ENCODE measurements at places on chromosomes 2 and 18. TPM values are rescaled to one million over a fixed set of nuclear protein-coding genes. Genes with fewer than 3 reads are reported as not detected.

GRCh38 chr2:176380341-176380740, 111.1 kb downstream of the MTX2 start:
- no peak for DNase-seq

- DNase-seq, result peak; percentile 65
These were observed 1.2 kb downstream of the MEX3C start for GRCh38 chr18:51196118-51196810.

- no peak for DNase-seq
These were observed 165.0 kb downstream of the LNPK start for GRCh38 chr2:175837046-175837445.

- no peak for DNase-seq
These were observed 6.2 kb upstream of the TSPYL6 start for GRCh38 chr2:54262015-54262765.

DNA sequence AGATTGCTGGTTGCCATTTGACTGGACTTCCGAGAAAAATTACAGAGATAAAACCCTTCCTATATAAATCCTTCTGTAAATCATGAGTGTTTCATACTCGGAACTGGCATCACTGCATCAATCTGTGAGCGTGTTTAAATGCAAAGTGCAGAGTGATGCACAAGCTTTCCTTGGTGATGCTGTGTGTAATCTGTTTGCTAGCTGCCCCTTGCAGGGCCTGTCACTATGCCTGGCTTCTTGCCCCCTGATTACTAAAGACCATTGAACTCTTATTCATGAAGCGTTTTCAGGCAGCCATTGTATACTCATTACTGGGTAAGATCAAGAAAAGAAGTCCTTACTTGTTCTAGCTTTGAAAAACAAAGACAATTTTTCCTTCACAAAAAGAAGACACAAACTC, 266.9 kb upstream of the FANCL start:
- DNase-seq, result no peak

The REG1B gene
- 4.9 TPM for total RNA-seq

The TPO gene
- not detected for total RNA-seq

GRCh38 chr2:166256896-166257295, 118.8 kb downstream of the SCN9A start:
- DNase-seq, result no peak

The IAH1 gene
- total RNA-seq, result 28.6 TPM

DNA sequence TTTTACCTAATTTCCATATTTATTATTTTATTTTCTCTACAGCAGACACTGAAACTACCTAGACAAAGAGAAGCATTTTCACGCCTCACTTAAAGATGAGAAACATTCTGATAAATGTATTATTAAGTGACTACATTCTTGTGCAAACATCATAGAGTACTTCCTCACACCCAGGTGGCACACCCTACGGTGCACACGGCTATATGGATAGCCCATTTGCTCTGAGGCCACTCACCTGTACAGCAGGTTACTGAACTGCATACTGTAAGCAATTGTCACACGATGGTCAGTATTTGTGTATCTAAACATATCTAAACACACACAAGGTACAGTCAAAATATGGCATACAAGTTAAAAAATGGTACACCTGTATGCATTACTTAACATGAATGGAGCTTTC, 481.4 kb downstream of the CMPK2 start:
- DNase-seq, result no peak

DNA sequence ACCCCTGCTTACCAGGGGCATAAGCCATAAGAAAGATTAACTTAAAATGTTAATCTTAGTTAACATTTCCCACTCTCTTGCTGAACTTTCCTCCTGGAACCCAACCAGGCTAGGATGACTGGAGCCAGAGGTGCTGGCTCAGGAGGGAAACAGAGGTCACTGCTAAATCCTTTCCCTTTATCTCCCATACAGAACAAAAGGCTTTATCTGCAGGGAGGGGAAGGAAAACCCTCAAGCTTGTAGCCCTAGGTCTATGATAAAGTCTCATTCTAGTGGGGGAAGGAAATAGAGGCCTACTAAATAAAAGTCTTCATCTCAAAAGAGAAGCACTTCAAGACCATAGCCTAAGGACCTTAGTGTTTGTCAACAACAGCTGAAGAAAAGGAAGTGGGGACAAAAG, 18.6 kb downstream of the HIBCH start:
- no peak for DNase-seq

DNA sequence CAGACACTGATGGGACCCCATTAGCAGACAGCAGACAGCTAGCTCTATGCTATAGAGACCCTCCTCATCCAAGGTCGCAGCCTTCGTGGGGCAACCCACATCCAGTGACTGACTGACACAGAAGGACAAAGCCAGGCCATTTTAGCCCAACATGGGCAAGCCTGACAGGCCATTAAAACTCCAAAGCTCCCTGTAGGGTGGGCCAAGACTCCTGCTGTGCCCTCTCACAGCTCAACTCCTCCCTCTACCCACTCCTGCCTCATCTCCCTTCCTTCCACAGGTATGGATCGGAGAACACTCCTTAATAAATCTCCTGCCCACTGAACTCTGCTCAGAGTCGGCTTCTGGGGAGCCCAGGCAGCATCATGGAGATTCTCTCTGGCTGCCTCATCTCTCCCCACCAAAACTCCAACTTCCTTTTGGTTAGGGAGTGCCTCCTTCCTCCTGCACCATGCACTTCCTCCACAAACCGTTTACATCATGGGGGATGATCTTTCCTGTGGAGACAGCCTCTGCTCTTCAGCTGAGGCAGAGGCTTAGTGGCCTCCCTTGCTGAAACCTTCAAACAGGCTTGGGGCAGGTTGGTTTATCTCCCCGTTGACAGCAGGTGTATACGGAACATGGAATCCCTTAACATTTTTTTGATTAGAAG, 86.5 kb downstream of the ACTR3 start:
- DNase-seq, result no peak

DNA sequence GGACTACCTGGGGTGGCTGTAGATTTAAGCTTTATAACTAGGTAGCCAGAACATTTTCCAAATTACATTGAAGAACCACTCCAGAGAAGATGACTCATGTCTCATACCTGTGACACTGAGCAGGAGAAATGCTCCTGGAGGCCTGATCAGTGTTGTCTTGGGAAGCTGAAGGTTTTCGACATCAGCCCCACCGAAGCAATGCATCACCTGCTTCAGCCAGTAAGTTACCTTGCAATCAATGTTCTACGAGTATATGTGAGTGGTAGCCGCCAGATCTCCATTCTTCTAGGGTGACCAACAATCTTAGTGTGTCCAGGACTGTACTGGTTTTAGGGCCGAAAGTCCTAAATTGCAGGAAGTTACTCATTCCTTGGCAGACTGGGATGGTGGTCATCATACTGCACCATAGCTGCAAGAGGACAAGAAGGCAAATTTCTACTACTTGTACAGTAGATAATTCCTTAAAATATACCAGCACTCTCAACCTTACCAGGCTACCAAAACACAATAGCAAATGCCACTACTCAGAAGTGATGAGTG, 109.3 kb upstream of the LINC00305 start:
- no peak for DNase-seq

GRCh38 chr2:177496921-177497320, 104.3 kb downstream of the AGPS start:
- DNase-seq, result no peak

The C2orf72 gene
- 125 TPM for total RNA-seq

The OBSL1 gene
- total RNA-seq, result 43.6 TPM

The SNORC gene
- 15.5 TPM for total RNA-seq

The PLEKHM3 gene
- total RNA-seq, result 8.5 TPM

The RGPD8 gene
- total RNA-seq, result 6.7 TPM

- DNase-seq, result no peak
These were observed 1.4 kb upstream of the DOK6 start for GRCh38 chr18:69399253-69399652.

The ADAM23 gene
- total RNA-seq, result 0.03 TPM

- DNase-seq, result no peak
These were observed 852.6 kb downstream of the DPP10 start for GRCh38 chr2:115294999-115295398.

DNA sequence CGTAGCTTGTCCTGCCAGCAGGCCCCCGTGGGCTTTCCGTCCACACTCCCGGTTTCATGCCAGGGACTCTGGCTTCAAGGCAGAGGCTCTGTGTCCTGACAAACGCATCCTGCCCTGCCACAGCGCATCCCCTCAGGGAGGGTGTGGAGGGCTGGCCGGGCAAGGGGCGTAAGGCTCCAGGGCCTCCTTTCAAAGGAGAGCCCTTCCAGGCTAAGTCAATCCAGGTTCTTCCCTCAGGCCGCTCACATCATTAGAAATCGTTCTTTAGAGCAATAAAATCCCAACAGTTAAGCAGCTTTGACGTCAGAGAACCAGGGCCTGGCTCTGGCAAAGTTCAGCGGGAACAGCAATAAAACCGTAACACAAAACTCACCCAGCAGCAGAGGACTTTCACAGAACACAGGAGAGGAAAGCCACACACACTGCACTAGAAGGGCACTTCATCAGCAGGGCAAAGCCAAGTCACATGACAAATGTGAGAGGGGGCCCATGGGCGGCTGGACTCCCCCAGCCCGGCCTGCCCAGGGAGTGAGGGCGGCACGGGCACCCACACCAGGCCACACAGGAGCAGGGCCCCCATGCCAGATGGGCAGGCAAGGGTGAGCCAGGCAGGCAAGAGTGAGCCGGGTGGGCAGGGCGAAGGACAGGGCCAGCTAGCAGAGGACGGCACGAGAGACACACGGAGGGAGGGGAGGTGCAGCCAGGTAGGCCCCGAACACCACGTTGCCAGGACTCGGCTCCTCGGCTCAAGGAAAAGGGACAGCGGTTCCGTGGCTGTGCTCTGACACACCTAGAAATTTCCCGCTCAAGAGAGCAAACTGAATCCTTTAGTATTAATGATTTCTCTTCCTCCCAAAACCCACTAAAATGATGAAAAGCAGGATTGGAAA, 52.0 kb downstream of the HDAC4 start:
- DNase-seq, result no peak

GRCh38 chr2:181158427-181158826, 178.0 kb downstream of the UBE2E3 start:
- DNase-seq, result no peak

GRCh38 chr2:230473378-230473777, 57.4 kb downstream of the SP100 start:
- DNase-seq, result no peak

DNA sequence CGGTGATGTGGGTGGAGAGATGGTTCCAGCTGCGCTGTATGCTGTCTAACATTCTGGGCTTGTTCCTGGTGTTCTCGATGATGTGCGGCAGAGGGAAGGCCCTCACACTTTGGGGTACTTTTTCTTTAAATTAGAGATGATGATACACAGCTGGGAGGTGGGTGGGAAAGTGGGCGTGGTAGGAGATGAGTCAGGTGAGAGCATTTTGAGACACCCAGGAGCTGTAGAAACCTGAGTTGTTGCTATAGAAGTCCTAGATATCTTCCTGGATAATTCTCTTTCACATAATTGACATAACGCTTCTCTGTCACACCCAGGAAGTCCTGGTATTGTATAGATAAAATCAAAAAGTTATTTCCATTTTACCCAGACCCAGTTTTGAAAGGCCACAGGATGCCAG, 103.8 kb upstream of the ALKAL2 start:
- no peak for DNase-seq

GRCh38 chr18:6683112-6683876, 46.2 kb upstream of the ARHGAP28 start:
- DNase-seq, result no peak

The TUBA3E gene
- not detected for total RNA-seq

The NLRC4 gene
- 0.70 TPM for total RNA-seq

DNA sequence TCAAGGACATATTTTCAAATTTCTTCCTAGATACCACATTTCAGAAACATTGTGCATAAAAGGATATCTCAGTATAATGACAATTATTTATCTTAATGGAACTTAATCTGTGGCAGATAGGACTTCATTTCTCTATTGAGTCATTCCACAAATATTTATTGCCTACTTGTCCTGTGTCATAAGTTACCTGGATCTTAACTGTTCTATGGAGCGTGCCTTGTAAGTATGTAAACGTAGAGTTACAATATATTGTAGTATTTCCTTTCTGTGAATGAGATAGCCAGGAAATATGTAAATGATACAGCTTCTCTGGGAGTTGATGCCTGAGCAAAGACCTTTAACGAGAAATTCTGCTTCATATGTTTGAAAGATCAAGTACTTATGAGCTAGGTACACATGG, 2.5 kb downstream of the AGFG1 start:
- no peak for DNase-seq

GRCh38 chr2:209499069-209499468, 75.2 kb downstream of the MAP2 start:
- DNase-seq, result no peak

DNA sequence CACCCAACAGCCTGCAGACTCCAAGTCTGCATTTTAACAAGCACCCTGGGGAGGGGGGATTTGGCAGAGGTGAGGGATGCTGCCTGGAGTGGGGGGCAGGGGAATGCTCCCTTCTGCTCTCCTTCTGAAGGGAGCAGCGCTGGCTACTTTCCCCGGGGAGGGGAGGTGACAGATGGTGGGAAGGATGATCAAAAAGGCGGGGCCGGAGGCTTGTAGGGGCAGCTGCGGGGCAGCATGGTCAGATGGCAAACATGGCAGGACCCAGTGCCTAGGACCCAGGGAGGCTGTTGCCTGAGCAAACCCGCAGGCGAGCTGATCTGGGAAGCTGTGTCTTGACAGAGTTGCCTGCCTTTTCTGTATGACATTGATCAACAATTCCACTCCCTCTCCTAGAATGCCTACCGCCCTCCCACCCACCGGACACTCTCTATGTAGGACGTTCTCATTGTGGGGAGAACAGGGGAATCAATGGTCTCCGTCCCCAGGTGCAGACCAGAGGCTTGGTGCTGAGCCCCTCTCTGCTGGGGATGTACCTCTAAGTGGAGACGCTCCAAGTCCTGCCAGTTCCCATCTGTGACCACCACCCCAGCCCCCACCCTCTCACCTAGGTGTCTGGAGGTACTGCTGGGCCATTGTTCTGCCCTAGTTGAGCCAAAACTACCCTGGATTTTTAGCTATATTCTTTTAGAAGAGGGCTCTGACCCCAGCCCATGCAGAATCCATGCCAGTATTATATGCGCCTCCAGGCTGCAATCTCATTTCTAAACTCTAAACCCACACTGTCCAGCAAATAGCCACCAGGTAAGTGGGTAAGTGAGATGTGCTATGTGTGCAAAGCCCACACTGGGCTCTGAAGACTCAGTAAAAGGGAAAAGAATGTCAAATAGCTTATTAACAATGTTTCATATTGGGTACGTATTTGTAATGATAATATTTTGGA, 89.7 kb upstream of the SEC11C start:
- no peak for DNase-seq

DNA sequence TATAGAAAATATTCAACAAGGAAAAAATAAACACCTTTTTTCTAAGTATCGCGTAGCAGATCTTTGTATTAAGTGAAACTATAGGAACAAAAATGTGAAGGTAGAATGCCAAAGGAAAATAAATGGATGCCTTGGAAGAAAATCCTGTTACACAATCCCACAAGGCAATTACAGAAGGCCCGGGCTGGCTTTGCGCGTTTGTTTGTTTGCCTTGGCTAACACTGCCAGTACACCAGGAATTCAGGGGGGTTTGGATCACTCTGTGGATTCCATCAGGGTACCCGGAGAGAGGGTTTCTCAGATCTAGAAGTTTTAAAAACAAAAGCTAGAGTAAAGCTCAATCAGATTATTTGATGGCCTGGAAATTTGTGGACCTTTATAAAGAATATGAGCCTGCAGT, 478.3 kb downstream of the FBXO15 start:
- no peak for DNase-seq

The TWSG1 gene
- total RNA-seq, result 4.4 TPM

GRCh38 chr2:62474176-62474575, 31.8 kb downstream of the TMEM17 start:
- no peak for DNase-seq

GRCh38 chr2:190927301-190927700, 46.7 kb downstream of the GLS start:
- no peak for DNase-seq
